ENCODE measurements at places on chromosomes 16 and 17.
A peak's percentile ranks its signal among the peaks of the same experiment; 100 is the strongest.

GRCh38 chr17:41928693-41929251, 1.6 kb upstream of the ODAD4 start:
- no peak for DNase-seq

DNA sequence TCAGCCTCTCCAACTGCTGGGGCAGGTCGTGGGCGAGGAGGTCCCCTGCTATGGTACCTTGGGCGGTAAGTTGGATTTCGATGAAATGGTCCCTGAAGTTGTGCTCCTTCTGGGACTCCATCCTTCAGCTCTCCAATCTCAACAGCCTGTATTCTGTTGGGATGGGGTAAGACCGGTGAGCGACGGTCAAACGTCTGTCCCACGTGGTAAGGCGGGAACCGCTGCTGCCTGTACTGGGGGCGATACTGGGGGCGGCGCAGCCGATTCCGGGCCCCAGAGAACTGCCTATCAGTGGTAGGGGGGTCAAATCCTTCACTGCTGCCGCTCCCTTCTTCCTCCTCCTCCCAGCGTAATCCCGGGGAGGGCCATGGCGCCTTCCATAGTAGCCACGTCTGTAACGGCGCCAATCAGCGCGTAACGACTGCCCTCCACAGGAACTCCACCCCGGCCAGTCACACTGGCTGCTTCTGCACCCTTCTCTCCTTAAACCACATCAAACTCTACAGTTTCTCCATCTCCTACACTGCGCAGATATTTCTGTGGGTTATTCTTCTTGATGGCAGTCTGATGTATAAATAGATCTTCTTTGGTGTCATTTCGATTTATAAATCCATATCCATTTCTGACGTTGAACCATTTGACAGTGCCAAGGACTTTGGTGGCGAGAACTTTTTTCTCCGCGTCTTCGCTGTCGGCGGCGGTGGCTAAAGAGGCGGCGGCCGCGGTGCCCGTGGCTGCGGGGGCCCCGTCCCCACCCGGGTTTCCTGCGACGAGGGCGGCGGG, 41.1 kb downstream of the AHSP start:
- DNase-seq, result peak; percentile 32

- peak; percentile 94 for DNase-seq
Observed at GRCh38 chr17:81097943-81098308, 63.0 kb downstream of the BAIAP2 start.

GRCh38 chr16:54929090-54930004, 1.3 kb upstream of the IRX5 start:
- DNase-seq, result peak; percentile 100

DNA sequence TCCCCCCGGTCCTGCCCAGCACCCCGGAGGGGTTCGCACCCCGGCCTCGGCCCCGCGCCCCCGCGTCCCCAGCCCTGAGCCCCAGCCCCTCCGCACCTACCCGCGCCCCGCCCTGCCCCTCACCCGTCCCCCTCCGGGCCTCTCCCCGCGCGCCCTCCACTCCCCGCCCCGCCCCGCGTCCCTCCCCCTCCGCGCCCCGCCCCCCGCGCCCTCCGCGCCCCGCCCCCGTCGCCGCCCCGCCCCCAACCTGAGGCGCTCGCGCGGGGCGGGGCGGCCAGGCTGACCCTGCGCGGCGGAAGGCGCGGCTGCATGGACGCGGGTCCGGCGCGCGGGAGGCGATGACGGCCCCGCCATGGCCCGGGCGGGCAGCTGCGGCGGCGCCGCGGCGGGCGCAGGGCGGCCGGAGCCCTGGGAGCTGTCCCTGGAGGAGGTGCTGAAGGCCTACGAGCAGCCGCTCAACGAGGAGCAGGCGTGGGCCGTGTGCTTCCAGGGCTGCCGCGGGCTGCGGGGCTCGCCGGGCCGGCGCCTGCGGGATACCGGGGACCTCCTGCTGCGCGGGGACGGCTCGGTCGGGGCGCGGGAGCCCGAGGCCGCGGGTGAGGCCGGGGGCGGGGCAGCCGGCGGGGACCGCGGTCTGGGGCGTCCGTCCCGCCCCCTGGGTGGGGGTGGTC, at the start of gene SPIRE2:
Gene SPIRE2, plus strand, starts transcription at position 277 of the 671 bp plus-strand sequence. Its CDS starts 76 bp downstream, at position 353.
- DNase-seq, result peak; percentile 85

GRCh38 chr16:16045296-16045695, 95.9 kb downstream of the ABCC1 start:
- DNase-seq, result no peak

DNA sequence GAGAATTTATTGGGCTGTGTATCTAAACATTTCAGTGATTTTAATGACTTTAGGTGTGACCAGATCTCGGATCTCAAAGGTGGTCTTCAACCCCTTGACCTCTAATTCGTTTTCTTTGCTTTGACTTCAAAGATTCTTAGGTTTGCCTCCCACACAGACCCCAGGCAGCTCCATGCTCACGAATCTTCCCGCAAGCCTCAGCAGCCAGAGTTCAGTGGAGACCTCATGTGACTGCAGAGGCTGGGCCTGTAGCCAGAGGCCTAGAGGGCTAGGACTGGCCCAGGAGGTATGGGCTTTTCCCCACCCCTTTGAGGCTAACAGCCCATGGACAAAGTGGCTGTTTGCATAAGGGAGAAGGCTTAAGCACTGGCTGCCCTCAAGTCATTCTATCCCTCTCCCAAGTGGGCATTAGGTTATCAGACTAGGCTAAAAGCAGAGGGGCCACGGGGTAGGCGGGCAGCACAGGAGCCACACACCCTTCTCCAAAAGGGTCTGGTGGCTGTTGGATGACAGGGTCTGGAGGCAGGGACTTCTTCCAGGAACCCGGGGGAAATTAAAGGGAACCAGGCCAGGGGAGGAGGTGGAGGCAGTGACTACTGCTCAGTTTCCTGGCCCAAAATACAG, 3.0 kb downstream of the HIRIP3 start:
- DNase-seq, result no peak

DNA sequence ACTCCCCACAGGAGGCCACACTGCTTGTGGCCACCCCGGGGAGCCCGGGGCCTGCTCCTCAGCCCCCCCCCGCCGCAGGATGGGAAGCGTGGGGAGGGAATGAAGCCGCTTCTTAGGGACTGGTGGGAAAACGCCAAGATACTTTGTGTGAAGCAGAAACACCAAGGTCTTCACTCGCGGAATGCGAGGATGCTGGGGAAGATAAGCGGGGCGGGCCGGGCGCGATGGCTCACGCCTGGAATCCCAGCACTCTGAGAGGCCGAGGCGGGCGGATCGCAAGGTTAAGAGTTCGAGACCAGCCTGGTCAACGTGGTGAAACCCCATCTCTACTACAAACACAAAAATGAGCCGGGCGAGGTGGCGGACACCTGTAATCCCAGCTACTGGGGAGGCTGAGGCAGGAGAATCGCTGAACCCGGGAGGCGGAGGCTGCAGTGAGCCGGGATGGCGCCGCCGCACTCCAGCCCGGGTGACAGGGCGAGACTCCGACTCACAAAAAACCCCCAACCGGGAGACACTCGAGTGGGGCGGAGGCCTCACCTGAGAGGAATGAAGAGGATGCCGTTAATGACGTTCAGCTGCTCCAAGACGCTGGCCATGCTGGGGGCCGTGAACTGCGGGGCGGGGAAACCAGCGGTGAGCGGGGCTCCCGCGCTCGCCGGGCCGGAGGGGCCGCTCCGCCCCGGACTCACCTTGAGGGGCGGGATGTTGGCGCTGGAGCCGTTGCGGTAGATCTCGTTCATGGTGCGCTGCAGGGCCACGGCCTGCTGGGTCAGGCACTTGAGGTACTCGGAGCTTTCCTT, 20.3 kb downstream of the CLUH start:
- no peak for DNase-seq

GRCh38 chr17:348692-349425, 3.7 kb downstream of the RPH3AL start:
- DNase-seq, result no peak

GRCh38 chr16:3187798-3188674, at the start of gene OR1F1:
TSS of gene OR1F1 (plus strand) at chr16:3188204.
- DNase-seq, result no peak

GRCh38 chr17:19720631-19721426, 4.4 kb upstream of the SLC47A2 start:
- DNase-seq, result peak; percentile 11

GRCh38 chr17:5921512-5922282, 148.5 kb upstream of the WSCD1 start:
- no peak for DNase-seq

GRCh38 chr16:23823475-23824384, 12.1 kb upstream of the PRKCB start:
- no peak for DNase-seq

DNA sequence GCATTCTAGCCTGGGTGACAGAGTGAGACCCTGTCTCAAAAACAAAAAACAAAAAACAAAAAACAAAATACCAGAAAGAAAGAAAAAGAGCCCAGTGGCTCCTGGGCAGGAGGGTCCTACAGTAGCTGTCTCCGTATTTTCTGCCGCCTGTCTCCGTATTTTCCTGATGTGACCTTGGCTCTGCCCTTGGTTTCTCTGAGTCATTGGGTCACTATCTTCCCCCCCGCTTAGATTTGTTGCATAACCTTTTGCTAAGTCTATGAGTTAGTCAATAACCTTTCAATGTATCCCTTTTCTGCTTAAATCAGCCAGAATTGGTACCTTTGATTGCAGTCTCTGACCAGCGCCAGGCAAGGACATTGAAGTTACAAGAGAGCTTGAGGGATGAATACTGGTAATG, 36.9 kb downstream of the MIS12 start:
- no peak for DNase-seq

GRCh38 chr17:42683407-42684034, 1.2 kb downstream of the CNTNAP1 start:
- DNase-seq, result no peak

- DNase-seq, result peak; percentile 69
Observed at GRCh38 chr16:3858801-3859200, 21.7 kb downstream of the CREBBP start.

GRCh38 chr16:26885674-26886073, 181.1 kb upstream of the C16orf82 start:
- no peak for DNase-seq

- peak; percentile 56 for DNase-seq
Observed at GRCh38 chr17:35998756-35999155, 2.6 kb downstream of the CCL15 start.

- DNase-seq, result peak; percentile 18
Observed at GRCh38 chr17:69430488-69430887, 16.0 kb downstream of the MAP2K6 start.

- DNase-seq, result no peak
Observed at GRCh38 chr17:68087851-68088250, 52.3 kb downstream of the KPNA2 start.

DNA sequence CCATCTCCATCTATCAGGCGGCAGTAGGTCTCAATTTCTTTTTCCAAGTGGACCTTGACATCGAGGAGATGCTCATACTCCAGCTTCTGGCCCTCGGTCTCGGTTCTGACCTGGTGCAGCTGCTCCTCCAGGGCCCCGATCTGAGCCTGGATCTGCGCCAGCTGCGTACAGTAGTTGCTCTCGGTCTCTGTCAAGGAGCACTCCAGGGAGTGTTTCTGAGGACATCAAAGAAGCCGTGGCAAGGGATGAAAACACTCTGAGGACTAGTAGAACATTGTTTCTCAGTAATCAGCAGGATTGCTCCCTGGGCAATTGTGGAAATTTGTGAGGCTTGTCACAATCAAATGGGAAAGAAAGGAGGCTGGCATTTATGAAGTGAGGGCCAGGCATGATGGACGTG, 5.9 kb downstream of the KRT28 start:
- DNase-seq, result no peak

DNA sequence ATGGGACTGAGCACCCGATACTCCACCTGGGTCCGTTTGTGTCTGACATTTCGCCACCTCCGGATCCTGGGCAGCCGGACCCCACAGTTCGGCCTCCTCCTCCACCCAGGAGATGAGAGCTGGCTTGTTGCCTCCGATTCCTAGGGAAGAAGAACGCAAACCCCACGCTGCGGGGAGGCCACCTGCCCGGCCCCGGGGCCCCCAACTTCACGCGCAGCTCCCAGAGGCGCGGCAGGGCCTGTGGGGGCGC, 542 bp downstream of the ZNF764 start:
- DNase-seq, result no peak

GRCh38 chr16:56749672-56750491, 20.0 kb downstream of the NUP93 start:
- no peak for DNase-seq

- no peak for DNase-seq
Observed at GRCh38 chr16:50996830-50997186, 154.3 kb downstream of the SALL1 start.

DNA sequence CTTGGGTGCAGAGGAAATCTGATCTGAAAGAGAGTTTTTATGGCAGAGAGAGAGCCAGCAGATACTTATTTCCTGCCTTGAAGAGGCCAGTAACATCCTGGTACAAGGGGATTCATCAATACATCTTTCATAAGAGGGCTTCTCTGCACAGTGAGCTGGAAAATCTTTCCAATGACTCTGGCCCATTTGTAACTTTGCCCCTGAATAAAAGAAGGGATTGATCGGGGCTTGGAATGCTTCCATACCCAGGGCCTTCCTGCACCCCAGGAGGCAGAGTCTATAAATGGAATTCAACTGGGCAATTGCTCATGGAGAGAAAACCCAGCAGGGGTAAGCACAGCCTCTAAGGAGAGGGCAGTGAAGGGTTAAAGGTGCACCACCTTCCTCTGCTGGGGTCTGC, 163.3 kb downstream of the XYLT1 start:
- no peak for DNase-seq

DNA sequence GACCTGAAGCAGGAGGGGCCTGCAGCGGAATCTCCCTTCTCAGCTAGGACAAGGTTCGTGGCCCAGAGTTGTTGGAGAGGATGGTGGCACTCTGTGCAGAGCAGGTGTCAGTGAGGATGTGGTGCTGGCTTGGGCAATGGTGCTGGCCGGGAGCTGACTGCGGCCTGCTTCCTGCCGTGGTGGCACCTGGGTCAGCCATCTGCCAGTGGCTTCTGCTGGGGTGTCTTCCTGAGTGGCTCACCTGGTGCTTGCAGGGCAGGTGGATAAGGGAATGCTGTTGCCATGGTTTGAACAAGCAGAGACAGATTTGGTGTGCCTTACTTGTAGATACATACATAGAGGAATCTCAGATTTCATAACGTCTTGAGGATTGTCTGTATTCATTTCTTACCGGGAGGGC, 69.6 kb downstream of the SEC14L1 start:
- no peak for DNase-seq

DNA sequence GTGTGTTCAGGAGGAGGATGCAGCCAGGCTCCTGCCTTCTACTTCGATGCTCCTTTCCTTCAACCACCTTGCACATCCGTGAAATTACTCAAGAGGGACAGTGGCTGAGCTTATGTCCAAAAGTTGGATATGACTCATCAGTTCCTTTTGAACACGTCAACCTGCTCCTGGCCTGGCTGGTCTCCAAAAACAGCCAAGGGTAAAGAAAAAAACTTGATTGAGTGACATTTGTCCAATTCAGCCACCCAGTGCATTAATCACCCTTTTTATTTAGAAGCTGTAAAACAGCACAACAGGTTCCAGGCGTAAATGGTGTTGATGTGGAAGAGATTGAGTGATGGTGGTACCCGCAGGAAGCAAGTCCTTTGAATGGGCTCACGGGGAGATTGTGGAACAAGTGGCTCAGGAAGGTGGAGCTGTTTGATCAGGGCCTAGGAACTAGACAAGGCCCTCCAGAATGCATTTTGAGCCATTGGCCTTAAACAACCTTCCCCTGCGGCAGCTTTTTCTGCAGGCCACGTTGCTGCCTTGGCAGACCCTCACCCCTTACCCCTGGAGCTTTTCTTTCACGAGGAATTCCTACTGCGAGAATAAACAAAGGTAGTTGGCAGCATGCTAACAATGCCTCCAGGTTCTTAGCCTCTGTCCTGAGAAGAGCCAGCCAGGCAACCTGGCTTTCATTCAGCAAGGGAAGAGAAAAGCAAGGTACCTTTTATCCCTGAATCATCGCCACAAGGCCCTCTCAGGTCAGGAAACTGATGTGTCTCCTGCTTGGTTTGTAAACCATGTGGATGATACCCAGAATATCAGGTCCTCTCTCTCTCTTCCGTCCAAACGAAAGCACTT, 173.3 kb upstream of the CACNG5 start:
- DNase-seq, result peak; percentile 42

GRCh38 chr17:876272-876671, 94.1 kb downstream of the MRM3 start:
- peak; percentile 5 for DNase-seq
